ENCODE measurements at places on chromosomes 2 and 18.

DNA sequence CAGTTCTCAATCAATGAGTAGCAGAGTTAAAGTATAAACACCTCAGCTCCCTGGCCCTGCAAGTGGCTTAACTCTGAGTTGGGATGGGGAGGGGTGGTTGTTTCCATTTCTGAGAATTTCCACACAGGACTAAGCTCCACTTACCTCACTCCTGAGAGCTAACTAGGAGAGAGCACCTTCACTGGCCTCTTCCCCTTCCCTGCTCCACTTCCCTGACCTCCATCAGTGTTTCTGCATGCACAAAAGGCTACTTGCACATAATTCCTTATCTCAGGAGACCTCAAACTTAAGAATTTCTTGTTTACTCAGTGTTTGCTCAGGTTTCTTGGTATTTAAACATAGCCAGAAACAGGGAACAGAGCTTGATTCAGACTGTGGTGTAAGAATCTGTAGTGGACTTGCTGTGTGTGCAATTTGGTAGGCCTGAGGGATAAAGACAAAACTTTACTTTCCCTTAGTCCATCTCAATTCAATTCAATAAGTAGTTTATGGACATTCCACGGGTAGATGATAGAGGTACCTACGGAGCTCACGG, 97.2 kb downstream of the PID1 start:
- no peak for DNase-seq

GRCh38 chr2:73971722-73972121, 13.0 kb upstream of the TET3 start:
- no peak for DNase-seq

GRCh38 chr2:110741491-110741980, 9.2 kb downstream of the ACOXL start:
- DNase-seq, result no peak

- peak; percentile 37 for DNase-seq
Measured at GRCh38 chr2:181916726-181917718, 25.5 kb downstream of the ITPRID2 start.

- no peak for DNase-seq
Measured at GRCh38 chr2:178225006-178225805, 30.9 kb downstream of the OSBPL6 start.

DNA sequence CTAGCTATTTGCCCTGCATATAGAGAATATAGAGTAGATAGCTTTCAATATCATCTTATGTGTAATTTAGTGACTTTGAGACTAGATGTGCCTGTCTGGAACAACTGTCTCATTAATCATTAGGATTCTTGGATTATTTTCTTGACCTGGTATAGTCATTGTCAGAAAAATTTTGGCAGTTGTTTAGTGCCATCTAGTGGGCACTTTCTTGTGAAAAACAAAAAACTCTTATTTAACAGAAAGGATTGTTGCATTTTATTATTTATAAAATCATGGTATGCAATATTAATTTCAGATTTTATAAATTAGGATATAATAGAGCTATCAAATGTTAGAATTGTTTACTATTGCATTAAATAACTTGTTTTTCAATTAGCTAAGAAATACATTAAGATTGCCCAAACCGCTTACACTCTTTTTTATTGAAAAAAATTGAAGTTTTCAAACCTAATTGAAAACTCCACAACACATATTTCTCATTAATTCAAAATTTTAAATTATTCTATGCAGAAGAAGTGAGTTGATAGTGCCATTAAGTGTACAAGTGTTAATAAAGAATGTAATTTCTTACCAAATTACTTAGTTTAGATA, 80.3 kb downstream of the DYNAP start:
- peak; percentile 9 for DNase-seq

- no peak for DNase-seq
Measured at GRCh38 chr18:8944871-8945245, 157.6 kb upstream of the NDUFV2 start.

DNA sequence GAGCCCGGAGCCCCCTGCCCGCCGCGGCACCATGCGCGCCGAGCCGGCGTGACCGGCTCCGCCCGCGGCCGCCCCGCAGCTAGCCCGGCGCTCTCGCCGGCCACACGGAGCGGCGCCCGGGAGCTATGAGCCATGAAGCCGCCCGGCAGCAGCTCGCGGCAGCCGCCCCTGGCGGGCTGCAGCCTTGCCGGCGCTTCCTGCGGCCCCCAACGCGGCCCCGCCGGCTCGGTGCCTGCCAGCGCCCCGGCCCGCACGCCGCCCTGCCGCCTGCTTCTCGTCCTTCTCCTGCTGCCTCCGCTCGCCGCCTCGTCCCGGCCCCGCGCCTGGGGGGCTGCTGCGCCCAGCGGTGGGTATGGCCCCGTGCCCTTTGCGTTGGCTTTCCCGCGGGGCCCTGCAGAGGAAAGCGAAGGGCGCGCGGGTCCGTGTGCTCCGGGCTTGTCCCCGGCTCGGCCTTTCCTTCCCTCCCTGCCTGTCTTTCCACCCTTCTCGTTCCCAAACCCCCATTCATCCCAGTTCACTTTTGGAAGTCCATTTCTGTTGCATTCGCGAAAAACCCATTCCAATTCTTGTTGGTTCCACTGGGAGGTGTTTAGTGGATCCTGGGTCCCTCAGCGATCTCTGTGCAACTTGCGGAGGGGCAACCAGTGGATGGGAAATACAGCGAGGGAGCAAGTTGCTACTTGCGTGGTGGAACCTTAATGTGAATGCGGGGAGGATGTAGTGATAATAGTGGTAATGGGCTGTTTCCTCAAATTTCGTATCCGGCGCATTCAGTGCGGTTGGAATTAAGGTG, 599 bp downstream of the ADAM23 start:
- DNase-seq, result no peak

GRCh38 chr2:191155608-191156071, 4.8 kb upstream of the STAT4 start:
- no peak for DNase-seq

DNA sequence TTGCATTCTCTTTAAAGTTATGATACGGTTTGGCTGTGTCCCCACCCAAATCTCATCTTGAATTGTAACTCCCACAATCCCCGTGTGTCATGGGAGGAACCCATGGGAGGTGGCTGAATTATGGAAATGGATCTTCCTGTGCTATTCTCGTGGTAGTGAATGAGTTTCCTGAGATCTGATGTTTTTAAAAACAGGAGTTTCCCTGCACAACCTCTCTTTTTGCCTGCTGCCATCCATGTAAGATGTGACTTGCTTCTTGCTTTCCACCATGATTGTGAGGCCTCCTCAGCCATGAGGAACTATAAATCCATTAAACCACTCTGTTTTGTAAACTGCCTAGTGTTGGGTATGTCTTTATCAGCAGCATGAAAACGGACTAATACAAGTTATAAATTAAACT, 37.5 kb upstream of the SESTD1 start:
- DNase-seq, result no peak

DNA sequence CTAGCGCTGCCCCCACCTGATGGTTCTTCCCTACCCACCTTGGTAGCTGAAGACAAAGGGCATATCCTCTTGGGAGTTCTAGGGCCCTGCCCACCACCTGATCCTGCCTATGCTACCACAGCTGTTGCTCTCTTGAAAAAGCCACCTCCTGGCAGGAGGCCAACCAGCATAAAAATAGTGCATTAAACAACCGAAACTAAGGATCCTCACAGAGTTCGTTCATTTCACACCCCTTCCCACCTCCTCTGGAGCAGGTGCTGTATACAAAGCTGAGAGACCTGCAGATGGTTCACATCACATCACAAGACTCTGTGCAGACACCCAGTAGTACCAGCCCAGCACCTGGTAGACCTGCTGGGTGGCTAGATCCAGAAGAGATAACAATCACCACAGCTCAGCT, 1348.0 kb upstream of the TMEFF2 start:
- DNase-seq, result no peak

GRCh38 chr18:47436871-47437270, 185.4 kb upstream of the SKOR2 start:
- DNase-seq, result no peak

- no peak for DNase-seq
Measured at GRCh38 chr18:48893061-48893607, 57.6 kb downstream of the SMAD7 start.

DNA sequence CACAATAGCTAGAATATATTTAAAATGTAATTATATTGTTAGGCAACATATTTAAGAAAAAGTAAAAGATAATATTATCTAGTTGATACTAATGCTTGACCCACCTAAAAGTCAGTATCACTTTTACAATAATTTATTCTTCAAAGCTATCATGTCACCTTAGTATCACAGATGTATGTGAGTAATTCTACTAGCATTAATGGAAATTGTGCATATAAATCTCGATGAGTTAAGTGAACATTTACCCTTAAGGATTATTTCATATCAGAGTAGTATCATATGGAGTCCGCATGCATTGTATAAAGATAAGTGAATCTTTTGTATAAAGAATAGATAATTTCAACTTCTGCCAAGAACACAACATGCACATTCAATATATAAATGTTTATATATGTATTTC, 103.4 kb downstream of the AGPS start:
- no peak for DNase-seq

DNA sequence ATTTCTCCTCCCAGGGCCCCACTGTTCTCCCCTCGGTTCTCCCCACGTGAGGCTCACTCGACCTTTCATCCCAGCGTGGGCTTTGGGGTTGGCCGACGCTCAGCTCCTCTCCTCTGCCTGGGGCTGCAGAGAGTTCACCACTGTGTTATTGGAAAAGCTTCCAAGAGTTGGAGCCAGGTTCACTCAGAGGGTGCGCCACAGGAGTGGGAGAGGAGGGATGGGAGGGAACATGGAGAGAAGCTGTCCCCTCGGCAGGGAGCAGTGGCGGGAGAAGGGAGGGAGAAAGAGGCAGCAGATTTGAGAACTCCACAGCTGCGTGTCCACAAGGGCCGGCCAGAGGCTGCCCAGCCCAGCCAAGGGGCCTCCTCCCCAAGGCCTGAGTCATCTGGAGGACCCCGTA, 197.1 kb upstream of the SMAD2 start:
- DNase-seq, result no peak

DNA sequence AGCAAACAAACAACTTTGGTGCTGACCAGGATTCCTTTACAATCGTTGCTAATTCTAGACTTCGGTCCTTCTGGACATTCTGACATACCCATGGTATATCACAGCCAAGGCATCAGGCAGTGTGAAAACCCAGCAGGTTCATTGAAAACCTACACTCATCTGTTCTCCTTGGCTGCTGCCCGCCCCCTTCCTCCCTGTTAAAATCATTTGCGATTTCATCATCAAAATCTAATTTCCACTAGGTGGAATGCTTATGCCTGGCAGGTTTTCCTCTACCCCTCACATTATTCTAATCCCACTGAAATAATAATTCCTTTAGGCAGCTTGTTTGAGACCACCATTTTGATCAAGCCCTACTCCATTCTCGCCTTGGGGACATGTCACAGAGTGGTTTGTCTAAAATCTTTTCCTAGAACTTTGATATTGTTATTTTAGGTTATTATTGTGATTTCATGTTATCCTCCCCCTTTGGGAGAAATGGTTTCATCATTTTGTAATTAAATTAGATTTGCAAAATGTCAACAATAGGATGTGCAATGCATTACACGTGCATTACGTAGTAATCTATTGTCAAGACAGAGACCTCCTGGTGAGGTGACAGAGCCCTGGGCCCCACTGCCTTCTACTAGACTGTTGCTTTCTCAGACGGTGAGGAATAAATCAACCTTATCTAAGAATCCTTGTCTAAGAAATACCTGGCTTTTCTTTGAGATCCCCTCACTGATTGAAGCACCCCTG, 31.0 kb upstream of the ASPRV1 start:
- DNase-seq, result no peak

DNA sequence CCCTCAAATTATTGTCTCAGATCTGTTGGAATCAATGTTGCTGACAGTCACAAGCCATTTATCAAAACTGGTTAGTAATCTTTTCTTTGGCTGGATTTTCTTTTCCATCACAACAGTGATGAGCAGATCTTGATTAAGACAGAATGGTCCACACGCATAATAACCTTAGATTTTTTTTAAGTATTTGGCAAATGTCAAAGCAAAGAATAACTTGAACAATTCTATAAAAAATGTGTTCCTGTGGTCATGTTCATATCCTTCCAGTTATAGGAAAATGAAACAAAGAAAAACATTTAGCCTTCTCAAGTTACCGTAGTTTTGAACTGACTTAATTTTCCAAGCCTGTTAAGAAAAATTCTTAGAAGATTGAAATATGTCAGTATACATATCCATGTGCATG, 659.9 kb upstream of the ID2 start:
- no peak for DNase-seq

DNA sequence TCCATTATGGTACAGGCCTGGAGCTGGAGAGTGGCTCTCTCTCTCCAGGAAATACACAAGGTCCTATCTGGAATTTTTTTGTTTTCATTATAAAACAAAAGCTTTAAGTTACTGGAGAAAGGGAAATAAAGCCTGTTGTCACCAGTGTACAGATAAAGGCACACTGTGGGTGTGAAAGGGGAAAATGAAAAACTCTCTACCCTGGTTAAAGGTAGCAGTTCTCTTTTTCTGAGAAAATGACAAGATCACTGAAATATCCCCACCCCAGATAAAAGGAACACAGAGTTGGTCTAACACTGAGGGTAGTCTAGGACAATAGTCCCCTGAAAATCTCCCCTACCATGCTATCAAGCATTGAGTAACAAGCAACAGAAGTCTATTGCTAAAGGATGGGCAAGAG, 438.7 kb downstream of the MBD2 start:
- DNase-seq, result no peak

- DNase-seq, result no peak
Measured at GRCh38 chr2:207902821-207903220, 122.5 kb downstream of the PLEKHM3 start.

GRCh38 chr2:164498836-164499235, 122.4 kb downstream of the GRB14 start:
- DNase-seq, result no peak

GRCh38 chr2:227228061-227228667, 63.7 kb downstream of the COL4A3 start:
- DNase-seq, result no peak

DNA sequence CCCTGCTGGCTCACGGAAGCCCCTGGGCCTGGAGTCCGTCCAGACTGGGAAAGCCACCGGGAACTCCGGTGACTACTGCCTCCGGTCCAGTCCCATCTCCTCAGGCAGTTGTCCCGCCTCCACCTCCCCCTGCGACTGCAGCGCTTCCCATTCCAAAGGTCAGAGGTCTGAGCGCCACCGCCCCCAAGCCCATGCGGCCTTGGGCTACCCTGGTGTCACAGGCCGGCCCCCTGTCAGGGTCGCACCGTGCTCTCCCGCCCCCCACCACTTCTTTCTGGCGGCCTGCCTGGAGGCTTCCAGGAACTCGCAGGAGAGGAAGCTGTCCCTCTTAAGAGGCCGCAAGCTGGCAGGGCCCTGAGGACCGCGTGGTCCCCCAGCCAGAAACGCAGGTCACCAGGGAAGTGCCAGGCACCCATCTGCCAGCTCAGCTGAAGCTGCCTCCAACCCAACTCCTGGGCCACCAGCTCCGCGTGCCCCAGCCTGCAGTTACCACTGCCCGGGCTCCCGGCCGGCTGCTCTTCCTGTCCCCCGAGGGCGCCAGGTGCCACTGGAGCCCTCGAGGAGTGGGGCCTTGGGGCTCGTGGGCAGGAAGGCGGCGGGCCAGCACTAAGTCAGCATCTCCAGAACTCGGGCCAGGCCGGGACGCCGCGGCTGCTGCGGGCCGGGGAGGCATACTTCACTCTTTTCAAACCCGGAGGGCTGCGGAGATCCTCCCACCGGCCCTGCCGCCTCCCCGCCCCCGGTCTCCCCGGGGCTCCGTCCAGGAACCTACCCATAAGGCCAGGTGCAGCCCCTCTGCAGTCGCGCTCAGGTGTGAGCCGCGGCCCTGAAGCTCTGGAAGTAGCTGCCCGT, 83.3 kb upstream of the POMC start:
- no peak for DNase-seq

Data from non-pigmented ciliary epithelial cell (primary cell).